ENCODE measurements at places on chromosomes 16 and 17.
A peak's percentile ranks its signal among the peaks of the same experiment; 100 is the strongest.

- no peak for DNase-seq
Observed at GRCh38 chr17:60151355-60151754, 1.6 kb downstream of the CA4 start.

DNA sequence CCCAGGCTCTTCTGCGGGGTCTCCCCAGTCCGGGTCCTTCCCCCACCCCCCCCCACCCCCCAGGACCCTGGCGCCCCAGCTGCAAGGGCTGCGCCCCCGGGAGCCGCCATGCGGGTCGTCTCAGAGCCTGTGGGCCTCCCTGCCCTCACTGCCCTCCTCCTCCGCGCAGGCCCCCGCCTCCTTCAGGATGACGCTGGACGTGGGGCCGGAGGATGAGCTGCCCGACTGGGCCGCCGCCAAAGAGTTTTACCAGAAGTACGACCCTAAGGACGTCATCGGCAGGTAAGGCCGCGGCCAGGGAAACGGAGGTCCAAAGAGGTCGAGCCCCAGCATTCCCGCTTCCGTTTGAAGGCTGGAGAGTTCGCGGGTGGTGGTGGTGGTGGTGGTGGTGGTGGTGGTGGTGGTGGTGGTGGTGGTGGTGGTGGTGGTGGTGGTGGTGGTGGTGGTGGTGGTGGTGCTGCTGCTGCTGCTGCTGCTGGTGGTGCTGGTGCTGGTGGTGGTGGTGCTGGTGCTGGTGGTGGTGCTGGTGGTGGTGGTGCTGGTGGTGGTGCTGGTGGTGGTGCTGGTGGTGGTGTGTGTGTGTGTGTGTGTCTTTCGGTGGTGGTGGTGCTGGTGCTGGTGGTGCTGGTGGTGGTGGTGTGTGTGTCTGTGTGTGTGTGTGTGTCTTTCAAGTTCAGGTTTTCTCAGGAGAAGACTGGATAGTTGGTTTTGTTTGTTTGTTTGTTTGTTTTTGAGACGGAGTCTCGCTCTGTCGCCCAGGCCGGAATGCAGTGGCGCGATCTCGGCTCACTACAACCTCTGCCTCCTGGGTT lies 615 bp downstream of the PHKG2 start:
- no peak for DNase-seq

- no peak for DNase-seq
Observed at GRCh38 chr16:84367297-84367680, 1.0 kb upstream of the ATP2C2 start.

GRCh38 chr17:31559584-31560501 lies 168.4 kb downstream of the RAB11FIP4 start:
- no peak for DNase-seq

DNA sequence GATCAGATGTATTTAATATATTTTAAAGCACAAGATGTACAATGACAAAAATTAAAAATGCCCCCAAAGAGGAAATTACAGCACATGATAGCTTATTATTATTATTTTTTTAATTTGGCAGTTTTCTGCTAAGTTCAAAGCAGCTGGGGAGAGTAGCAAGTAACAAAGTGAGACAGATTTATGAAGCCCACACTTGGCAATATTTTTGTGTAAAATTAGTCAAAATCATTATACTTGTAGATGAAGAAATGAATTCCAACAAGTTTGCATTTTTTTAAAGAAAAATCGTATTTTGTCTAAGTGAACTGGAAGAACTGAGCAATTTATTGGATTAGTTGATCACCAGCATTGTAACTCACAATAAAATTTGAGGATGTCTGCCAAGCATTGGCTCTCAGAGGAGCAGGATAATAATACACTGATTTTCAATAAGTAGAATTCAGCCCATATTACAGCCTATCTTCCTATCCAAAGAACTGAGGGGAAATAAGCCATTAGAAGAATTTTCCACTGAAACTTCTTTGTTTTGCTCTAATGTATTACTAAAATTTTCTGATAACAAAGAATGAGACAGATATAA lies 215.6 kb downstream of the MAP2K6 start:
- no peak for DNase-seq

- DNase-seq = peak; percentile 58
Observed at GRCh38 chr17:81513372-81513752, 763 bp upstream of the ACTG1 start.

GRCh38 chr17:62076864-62077788 lies 12.0 kb upstream of the MED13 start:
- no peak for DNase-seq

DNA sequence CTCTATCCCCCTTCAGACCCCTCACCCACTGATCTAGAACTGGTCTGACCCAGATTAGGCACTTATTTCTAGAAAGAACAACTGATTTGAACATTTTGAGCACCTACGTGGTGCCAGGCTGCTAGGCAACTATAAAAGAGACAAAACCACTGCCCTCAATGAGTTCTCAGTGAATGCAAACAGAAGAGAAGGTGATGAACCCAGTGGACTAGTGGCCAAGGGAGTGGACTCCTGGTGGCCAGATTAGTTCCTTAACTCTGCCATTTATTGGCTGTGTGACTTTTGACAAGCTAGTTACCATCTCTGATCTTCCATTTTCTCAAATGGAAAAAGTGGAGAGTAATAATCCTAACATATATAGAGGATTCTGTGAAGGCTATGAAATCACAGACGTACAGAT lies 259.1 kb upstream of the SALL1 start:
- DNase-seq = no peak

- DNase-seq = no peak
Observed at GRCh38 chr16:47045023-47045422, 71.5 kb upstream of the DNAJA2 start.

DNA sequence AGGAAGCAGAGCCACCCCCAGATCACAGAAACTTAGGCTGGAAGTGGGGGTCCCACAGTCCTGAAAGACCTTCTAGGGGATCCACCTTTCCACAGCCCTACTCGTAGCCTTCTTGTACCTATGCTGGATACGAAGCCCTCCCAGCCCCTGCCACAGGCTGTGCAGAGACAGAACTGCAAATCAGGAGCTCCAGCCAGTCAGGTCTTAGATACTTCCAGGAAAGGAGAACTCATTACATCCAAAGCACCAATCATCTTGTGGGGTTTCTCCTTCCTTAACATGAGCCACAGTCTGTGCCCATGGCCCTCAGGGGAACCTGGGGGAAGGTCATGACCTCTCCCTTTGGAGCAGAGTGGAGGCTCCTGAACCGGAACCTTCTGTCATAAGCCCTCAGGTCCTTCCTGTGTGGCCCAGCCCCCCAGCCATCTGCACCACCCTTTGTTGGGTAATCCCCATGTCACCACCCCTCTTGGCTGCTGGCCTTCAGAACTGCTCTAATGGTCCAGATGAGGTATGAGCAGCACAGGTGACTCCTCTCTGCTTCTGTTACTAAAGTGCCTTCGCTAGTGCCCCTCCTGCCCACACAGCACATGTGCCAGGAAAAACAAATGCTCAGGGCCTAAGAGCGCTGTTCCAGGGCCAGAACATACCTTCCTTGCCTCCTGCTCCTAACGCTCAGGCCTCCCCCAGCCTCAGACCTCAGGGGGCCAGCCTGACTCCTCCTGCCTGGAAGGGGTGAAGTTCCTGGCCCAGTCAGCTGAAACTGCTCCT lies 14.6 kb downstream of the SRCIN1 start:
- no peak for DNase-seq

- DNase-seq = peak; percentile 49
Observed at GRCh38 chr16:67000384-67001351, 12.3 kb downstream of the CES4A start.

GRCh38 chr16:67304020-67304419 lies 22.5 kb downstream of the KCTD19 start:
- DNase-seq = no peak

DNA sequence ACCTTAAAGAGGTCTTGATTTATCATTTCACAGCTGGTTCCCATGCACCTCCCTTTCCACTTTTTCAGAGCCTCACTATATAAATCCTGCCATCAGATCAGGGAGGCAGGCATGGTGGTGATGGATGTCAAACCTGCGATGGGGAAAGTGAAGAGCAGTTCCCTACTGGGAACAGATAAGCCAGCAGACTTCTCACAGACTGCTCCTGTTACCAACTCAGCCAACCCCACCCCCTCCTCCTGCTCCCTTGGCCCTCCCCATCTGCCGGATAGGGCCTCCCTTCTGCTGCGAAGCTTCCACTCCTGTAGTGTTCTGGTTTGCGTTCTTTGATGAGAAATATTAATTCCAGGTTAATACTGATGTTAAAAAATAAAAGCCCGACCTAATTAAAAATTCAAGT lies 232.1 kb downstream of the STX8 start:
- DNase-seq = no peak

GRCh38 chr17:76266244-76266938 lies 1.2 kb downstream of the UBALD2 start:
- no peak for DNase-seq

- no peak for DNase-seq
Observed at GRCh38 chr16:19136549-19137196, 22.9 kb downstream of the ITPRIPL2 start.

GRCh38 chr16:12753203-12754023 lies 50.3 kb downstream of the CPPED1 start:
- DNase-seq = no peak

GRCh38 chr16:4663777-4664465 lies 29.4 kb upstream of the NUDT16L1 start:
- no peak for DNase-seq

DNA sequence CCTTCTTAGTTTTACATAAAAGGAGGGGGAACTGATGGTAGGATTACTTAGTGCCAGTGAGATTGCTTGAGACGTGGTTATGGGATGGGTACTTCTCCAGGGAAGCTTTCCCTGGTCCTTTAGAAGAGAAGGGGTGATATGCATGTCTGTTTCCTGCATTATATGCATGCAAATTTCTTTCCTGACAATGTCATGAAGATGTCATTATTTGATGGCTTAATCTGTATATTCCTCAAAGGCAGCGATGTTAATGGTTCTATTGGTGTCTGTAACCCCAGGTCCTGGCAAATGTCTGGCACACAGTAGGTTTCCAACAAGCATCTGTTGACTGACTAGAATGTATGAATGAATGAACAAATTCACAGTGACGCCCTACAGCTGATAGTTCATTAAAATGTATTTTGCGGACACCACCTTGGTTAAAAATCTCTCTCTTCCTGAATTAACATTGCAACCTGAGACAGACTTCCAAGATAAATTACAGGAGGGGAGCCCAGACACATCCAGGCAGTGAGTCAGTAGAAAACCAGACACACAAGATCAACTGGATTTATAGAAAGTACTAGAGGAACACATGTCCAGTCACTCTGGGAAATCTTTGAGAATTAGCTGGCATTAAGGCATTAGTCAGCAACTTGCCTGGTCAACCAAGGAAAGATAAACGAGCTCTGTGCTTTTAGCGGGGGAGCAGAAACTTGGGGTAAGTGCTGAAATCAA lies 293.4 kb downstream of the XYLT1 start:
- no peak for DNase-seq

- DNase-seq = no peak
Observed at GRCh38 chr17:45306623-45307022, 10.2 kb downstream of the MAP3K14 start.

DNA sequence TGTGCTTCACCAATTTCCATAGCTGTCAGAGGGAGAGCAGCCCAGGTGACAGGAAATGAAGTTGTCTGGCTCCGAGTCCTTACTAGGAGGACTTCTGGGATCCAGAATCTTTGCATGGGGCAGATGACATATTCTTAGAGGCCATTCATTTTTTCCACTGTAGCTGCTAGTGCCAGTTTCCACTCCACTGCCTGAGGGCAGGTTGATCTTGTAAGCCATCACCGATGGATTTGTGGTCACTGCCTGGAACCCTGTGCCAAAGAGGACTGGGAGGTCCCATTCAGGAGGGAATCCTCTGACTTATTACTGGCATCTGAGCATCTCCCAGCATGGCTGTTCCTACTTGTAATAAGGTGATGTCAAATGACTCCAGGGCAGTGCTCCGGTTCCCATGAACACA lies 144.1 kb upstream of the KCNJ18 start:
- DNase-seq = no peak

DNA sequence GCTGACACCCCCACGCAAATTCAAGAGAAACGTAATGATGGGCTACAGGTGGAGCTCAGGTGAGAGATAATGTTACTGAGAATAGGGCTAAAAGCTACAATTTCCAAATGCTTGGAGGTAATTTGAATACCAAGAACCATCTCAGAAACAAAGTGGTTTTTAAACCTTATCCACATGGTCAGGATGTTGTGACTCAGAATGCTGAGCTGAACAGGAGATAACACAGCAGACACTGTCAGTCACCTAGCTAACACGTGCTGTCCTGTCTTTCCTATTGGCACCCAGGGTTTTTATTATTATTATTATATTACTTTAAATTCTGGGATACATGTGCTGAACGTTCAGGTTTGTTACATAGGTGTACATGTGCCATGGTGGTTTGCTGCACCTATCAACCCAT lies 233.0 kb upstream of the MAF start:
- no peak for DNase-seq

DNA sequence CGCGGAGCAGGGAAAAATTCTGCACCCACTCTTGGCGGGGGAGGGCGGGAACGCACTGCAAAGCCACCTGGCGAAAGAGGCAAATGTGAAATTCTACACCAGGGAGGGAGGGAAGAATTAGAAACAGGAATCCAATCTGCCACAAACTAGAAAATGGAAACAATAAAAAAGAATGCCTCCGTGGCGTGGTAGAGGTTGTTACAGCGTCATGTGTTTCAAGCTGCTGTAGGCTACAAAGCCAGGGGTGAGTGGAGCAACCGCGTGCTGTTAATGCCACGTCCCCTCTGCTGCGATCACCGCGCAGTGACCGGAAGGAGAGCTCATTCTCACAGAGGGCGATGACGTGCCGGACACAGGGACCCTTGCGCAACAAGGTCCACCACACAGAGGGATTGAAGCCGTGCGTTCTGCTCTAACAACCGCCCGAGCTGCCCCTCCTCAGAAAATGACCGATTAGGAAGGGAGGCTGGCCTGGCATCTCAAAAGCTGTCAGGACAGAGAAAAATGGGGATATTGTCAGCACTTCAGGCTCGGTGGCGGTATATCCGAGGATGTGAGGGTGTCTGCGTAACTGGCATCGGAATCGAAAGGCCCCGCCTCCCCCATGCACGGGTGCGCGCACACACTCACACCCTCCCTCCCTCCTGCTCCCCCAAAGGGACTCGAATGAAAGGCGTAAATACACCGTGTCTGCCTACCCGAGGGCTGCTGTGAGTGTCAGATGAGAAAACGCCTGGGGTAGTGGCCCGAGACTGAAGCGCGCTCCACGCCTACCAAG lies 70.8 kb upstream of the TNRC6C start:
- peak; percentile 73 for DNase-seq
